A549 treated with GW870086 at 1 μM for 4 hours (cell line): ENCODE measurements at places on chromosomes 6 and 20. TPM values are rescaled to one million over a fixed set of nuclear protein-coding genes. Genes with fewer than 3 reads are reported as not detected.

The RUNX2 gene
- total RNA-seq = 1.5 to 2.0 TPM (median 1.8 TPM) in 5 replicates

The SLC22A16 gene
- total RNA-seq = not detected in 5 replicates

The SIRPG gene
- 0.20 TPM in 1 of 5 replicates, not detected in the others for total RNA-seq

The PRSS35 gene
- total RNA-seq = 0.07 to 0.15 TPM (median 0.09 TPM) in 4 of 5 replicates, not detected in the other

The TMC2 gene
- total RNA-seq = not detected in 5 replicates

The DPPA5 gene
- total RNA-seq = not detected in 5 replicates

The SOBP gene
- total RNA-seq = 0.69 to 1.3 TPM (median 0.84 TPM) in 5 replicates

The C6orf52 gene
- 1.7 to 2.1 TPM (median 2.1 TPM) in 5 replicates for total RNA-seq

The KIF6 gene
- 0.09 to 0.50 TPM (median 0.17 TPM) in 5 replicates for total RNA-seq

The SGK2 gene
- 8.2 to 10.4 TPM (median 9.3 TPM) in 5 replicates for total RNA-seq

The PDYN gene
- total RNA-seq = not detected in 5 replicates

The FAM83C gene
- 0.06 to 0.14 TPM (median 0.08 TPM) in 5 replicates for total RNA-seq

The CAP2 gene
- total RNA-seq = 8.2 to 13.0 TPM (median 11.9 TPM) in 5 replicates

The NKAIN4 gene
- 5.2 to 8.2 TPM (median 6.0 TPM) in 5 replicates for total RNA-seq

The FAM217A gene
- not detected in 5 replicates for total RNA-seq

The RBBP8NL gene
- total RNA-seq = 0.25 to 0.80 TPM (median 0.66 TPM) in 5 replicates

The TBXT gene
- not detected in 5 replicates for total RNA-seq

The NOP56 gene
- 574 to 654 TPM (median 595 TPM) in 5 replicates for total RNA-seq

The MTFR2 gene
- 11.1 to 12.4 TPM (median 11.6 TPM) in 5 replicates for total RNA-seq

The MEI4 gene
- not detected in 5 replicates for total RNA-seq

The GLP1R gene
- not detected in 5 replicates for total RNA-seq

The BPIFA1 gene
- not detected in 5 replicates for total RNA-seq

The KIF25 gene
- total RNA-seq = 0.05 to 0.22 TPM in 2 of 5 replicates, not detected in the others

The TGIF2 gene
- total RNA-seq = 3.4 to 4.9 TPM (median 4.0 TPM) in 5 replicates

The CD24 gene
- 209 to 347 TPM (median 299 TPM) in 5 replicates for total RNA-seq

The BANF2 gene
- not detected in 5 replicates for total RNA-seq

The RAET1E gene
- total RNA-seq = 1.8 to 3.8 TPM (median 3.2 TPM) in 5 replicates

The NT5E gene
- 19.9 to 36.6 TPM (median 30.3 TPM) in 5 replicates for total RNA-seq

The RIPPLY2 gene
- total RNA-seq = 0.26 to 1.5 TPM (median 0.58 TPM) in 4 of 5 replicates, not detected in the other

The TCF21 gene
- 0.03 to 0.08 TPM (median 0.04 TPM) in 4 of 5 replicates, not detected in the other for total RNA-seq

The RHAG gene
- total RNA-seq = 0.06 to 0.15 TPM (median 0.09 TPM) in 3 of 5 replicates, not detected in the others
